ENCODE measurements at places on chromosomes 12 and 14.

GRCh38 chr12:114302117-114302516, 103.8 kb downstream of the TBX5 start:
- DNase-seq: no peak

GRCh38 chr14:50062438-50063085, 53.8 kb downstream of the VCPKMT start:
- no peak for DNase-seq

GRCh38 chr12:109885616-109886015, 5.3 kb upstream of the GLTP start:
- DNase-seq: no peak

DNA sequence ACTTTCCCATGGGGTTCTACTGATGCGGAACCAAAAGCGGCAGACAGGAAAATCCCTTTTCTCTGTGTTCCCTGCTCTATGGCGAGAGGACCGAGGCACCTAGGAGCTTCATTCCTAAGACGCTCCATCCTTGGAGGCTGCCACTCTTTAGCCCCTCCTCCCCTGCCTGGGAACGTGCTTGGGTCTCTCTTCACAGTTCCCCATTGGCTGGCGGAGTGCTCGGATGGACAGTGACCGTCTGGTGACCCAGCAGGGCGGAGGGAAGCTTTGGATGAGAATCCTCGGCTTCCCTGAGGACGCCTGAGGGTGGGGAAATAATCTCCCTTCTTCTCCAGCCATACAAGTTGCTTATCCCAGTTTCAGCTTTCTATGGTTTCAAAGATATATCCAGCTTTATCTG, 37.3 kb downstream of the KCNA5 start:
- DNase-seq: no peak

GRCh38 chr12:57473886-57474285, 5.8 kb downstream of the ARHGAP9 start:
- no peak for DNase-seq

Measured in NCI-H774 (cell line).